ENCODE measurements at places on chromosomes 5 and 9.

DNA sequence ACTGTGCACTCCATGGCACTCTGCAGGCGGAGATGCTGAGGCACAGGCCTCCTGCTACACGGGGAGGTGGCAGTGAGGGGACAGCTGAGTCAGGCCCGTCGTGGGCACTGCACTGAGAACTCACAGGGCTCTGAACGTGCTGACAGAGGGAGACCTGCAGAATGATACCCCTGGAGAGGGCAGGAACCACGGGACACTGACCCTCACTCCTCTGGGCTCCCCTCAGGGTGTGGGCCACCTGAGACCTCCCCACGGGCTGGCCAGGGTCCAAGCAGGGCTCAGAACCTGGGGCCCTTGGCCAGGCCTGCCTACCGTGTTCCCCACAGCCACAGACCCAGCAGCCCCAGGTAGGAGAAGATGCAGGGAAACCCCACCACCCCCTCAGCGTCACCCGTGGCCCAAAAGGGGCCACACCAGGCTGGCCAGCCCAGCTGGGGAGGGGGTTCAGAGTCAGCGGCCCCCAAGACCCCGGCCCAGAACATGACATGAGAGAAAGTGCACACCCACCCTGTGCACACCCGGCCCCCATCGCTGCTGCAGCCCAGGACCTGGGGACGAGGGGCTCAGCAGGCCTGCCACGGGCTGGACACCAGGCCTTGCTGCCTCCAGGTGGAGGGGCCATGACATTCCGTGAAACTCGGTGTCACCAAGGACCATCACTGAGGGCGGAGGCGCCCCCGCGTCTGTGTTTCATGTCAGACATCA is 30.9 kb downstream of the GLT6D1 start:
- no peak for DNase-seq

- DNase-seq = no peak
Observed at GRCh38 chr9:268616-269015, 54.0 kb downstream of the DOCK8 start.

- no peak for DNase-seq
Observed at GRCh38 chr9:129231022-129231739, 53.1 kb upstream of the IER5L start.

DNA sequence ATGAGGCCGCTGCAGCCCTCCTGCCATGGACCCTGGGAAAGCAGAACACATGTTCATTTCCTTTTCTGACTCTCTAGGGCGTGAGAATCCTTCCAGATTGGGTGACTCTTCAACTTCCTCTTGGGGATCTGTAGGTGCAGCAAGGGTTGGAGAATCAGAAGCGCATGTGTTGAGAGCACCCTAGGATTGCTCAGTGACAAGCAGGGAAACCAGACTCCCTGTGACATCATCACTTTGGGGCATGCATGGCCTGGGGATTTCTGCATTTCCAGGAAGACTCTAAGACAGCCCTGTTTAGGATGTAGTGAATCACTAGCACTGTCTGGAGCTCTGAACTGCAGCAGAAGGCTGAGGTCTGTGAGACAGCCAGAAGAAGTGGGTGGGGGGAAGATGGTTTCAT is 15.1 kb upstream of the LCP2 start:
- no peak for DNase-seq

- DNase-seq = no peak
Observed at GRCh38 chr5:144134194-144134826, 36.1 kb downstream of the YIPF5 start.
